ENCODE measurements at places on chromosomes 3 and 15.

- DNase-seq = no peak
Observed at GRCh38 chr3:172293093-172293492, 155.2 kb downstream of the GHSR start.

GRCh38 chr3:152454076-152454875 is 185.5 kb downstream of the MBNL1 start:
- no peak for DNase-seq

- no peak for DNase-seq
Observed at GRCh38 chr3:111519178-111519855, 22.7 kb upstream of the CD96 start.

DNA sequence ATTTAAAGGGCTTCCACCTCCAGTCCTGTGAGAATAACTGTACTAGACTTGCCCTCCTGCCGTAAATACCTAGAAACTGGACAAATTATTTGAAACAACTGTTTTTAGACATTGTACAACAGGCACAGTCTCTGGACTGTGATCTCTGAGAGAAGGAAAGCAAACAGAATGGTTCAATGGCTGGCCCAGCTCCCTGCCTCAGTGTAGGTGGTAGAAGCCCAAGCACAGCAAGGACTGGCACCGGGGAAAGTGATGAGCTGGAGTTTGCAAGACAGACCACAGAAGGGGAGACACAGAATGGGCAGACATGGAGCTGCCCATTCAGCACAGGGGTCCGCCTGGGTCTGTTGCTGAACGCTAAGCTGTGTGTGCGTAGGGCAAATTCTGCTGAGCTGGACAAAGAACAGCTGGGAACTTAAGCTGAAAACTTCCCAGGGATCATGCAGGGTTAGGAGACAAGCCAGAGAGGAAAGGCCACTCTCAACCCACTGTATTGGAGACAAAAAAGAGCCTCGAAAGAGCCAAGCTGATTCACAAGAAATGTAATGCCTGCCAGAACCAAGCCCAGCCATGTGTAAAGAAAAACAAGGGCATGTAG is 52.6 kb upstream of the SEC61A1 start:
- DNase-seq = no peak

GRCh38 chr15:88108991-88109390 is 147.5 kb downstream of the NTRK3 start:
- no peak for DNase-seq

GRCh38 chr15:49155834-49156627 is 632 bp upstream of the COPS2 start:
- DNase-seq = no peak

DNA sequence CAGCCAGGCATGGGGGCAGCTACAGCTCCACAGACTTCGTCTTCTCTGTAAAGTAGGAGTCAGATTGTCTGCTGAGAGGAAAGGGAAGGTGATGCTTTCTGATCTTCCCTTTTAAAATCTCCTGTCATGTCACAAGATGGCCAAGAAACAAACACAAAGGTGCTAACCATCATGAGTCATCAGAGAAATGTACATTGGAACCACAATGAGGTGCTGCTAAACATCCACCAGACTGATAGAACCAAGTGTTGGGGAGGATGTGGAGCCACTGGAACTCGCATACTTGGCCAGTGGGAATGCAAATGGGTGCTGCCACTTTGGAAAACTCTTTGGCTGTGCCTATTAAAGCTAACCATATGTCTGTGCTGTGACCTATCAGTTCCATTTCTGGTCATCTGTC is 268.8 kb downstream of the SLCO3A1 start:
- DNase-seq = no peak

- DNase-seq = no peak
Observed at GRCh38 chr15:66933932-66934867, 131.2 kb upstream of the SMAD3 start.

GRCh38 chr3:126121074-126121473 is 37.1 kb upstream of the SLC41A3 start:
- peak; percentile 9 for DNase-seq

DNA sequence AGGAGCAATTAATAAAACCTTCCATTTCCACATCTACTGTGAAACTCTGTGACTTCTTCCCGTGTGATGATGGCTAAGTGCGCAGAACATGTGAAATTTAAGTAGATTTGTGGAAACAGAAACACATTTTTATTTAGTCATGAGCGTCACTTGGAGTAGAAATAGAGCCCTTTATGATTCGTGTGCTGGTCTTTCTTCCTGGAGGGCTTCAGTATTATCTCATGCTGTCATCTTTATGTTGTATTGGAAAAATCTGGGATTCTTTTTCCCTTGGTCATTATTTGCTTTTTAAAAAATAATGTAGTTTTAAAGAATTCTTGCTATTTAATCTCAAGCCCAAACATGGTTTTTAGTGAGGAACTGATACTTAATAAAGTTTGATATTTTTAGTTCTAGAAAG is 284.0 kb upstream of the CTDSPL start:
- no peak for DNase-seq

DNA sequence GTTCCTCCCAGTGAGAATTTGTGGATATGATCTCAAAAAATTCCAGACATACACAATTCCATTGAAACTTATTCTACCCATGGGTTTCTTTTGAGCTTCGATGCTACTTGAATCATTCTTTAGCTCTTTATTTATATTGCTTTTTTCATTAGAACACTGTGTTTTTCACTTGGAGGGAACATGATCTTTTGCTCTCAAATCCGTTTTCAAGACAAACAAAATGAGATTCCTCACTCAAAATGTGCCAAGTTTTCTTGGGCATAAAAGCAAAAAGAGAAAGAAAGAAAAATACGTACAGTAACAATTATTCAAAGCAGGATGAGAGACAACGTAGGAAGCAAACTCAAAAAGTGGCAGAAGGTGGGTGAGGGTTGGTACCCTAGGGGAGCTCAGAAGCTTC is 118.8 kb upstream of the PDZRN3 start:
- no peak for DNase-seq

DNA sequence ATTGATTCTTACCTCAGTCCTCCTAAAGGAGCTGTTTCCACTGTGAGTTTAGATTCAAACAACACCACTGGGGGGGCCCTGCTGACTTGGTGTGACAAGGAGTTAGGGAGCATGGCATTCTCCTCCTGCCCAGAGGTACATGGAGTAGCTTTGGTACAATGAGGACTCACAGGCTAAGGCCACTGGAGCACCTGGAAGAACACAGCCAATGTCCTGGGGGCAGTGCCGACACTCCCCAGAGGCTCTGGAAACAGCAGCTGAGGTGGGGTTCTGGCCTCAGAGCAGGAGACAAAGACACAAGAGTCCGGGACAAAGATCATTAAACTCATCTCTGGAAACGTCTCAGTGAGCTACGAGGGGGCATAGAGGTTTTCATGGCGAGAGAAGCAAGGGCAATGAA is 69.7 kb upstream of the POMGNT2 start:
- DNase-seq = no peak

Measured in activated CD8-positive, alpha-beta memory T cell treated with anti-CD3 and anti-CD28 coated beads, Interleukin-2, amount 10 ng/mL, durations not matched to agents 7 days and 5 days (primary cell).